AG10803 (cell line): ENCODE measurements at places on chromosomes 2 and 18.

DNA sequence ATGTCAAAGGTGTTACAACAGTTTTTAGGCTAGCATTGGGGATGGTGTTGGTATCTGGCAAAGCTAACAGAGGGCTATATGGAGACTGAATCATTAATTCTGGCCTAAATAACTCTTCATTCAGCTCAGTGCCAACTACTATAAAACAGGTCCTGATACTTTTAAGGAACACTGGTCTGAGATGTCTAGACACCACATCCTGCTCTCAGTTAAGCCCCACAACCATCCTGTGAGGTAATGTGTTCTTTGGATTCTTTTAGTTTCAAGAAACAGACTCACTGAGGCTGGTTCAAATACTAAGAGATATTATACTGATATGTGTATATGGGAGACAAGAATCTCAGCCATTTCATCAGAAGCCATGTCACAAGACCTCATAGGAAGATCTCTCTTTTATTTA, 14.2 kb upstream of the HK2 start:
- no peak for DNase-seq

DNA sequence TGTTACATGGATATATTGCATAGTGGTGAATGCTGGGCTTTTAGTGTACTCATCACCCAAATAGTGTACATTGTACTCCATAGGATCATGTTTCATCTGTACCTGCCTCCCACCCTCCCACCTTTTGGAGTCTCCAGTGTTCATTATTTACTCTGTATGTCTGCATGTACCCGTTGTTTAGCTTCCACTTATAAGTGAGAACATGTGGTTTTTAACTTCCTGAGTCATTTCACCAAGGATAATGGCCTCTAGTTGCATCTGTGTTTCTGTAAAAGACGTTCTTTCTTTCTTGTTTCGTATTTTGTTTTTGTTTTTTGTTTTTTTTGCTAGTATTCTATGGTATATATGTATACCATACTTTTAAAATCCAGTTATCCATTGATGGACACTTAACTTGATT, 107.5 kb downstream of the MSTN start:
- no peak for DNase-seq

DNA sequence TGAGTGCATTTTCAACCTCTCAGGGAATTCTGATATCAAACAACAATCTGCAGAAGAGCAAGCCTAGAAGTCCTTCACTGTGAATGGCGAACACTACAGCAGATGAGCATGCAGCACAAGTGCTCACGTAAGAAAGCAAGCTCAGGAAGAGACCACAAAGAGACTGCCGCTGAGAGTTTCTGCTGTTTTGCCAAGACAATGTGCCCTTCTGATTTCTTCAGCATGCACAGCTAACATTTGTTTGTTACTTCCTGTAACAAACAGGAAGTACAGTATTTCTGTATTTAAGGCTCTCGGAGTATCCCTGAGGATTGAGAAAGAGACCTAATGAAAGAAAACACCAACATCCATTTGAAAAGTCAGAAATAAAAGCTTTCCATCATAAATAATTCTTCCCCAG, 45.9 kb downstream of the MBOAT2 start:
- no peak for DNase-seq

GRCh38 chr2:165699946-165700345, 94.1 kb downstream of the GALNT3 start:
- DNase-seq = no peak

DNA sequence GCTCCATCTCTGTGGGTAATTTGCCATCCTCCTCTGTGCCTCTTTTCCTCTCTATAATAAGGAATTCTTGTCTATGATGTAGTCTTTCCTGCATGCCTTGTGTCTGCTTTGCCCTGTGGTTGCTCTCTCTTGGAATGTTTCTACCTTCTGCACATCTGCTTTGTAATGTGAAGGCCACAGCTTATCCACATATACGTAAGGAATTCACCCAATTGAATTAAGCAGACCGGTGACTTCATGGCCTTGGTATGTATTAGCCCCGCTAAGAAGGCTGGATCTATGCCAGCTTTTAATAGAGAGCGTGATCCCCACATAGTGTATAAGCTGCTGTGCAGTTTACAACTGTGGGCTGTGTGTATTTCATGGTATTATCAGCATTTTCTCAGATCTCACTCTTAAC, 274.7 kb downstream of the RNF144A start:
- peak; percentile 93 for DNase-seq

- no peak for DNase-seq
These were observed 263.0 kb downstream of the EIPR1 start for GRCh38 chr2:3114406-3115185.

DNA sequence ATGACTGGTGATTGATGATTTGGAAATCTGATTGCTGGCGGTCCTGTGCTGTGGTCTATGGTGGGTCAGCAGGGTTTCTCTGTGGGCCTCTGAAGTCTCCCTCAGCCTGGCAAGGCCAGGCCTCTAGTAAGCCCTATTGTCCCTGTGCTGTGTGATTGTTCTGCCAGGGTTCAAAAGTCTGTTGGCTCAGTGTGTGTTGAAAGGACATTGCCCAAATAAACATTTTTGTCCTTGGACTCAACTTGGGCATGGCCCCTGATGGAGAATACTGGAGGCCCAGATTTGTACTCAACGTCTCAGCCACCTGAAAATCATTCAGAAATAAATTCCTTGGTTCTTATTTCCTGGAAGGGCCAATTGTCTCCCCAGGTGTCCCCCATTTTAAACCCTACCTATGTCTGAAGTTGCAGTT, 74.4 kb downstream of the MAP4K4 start:
- DNase-seq = no peak

GRCh38 chr2:183614799-183615435, 490.7 kb downstream of the NUP35 start:
- no peak for DNase-seq

GRCh38 chr2:71449343-71449742, 4.0 kb upstream of the DYSF start:
- DNase-seq = no peak

GRCh38 chr2:1891971-1892486, 147.7 kb upstream of the PXDN start:
- DNase-seq = no peak

- DNase-seq = peak; percentile 89
These were observed 72.4 kb upstream of the IL1R1 start for GRCh38 chr2:102070058-102070642.
